ENCODE measurements at places on chromosomes 7 and 10. TPM values are rescaled to one million over a fixed set of nuclear protein-coding genes. Genes with fewer than 3 reads are reported as not detected.

- no peak for DNase-seq
Measured at GRCh38 chr10:25633542-25633941, 300.5 kb upstream of the MYO3A start.

DNA sequence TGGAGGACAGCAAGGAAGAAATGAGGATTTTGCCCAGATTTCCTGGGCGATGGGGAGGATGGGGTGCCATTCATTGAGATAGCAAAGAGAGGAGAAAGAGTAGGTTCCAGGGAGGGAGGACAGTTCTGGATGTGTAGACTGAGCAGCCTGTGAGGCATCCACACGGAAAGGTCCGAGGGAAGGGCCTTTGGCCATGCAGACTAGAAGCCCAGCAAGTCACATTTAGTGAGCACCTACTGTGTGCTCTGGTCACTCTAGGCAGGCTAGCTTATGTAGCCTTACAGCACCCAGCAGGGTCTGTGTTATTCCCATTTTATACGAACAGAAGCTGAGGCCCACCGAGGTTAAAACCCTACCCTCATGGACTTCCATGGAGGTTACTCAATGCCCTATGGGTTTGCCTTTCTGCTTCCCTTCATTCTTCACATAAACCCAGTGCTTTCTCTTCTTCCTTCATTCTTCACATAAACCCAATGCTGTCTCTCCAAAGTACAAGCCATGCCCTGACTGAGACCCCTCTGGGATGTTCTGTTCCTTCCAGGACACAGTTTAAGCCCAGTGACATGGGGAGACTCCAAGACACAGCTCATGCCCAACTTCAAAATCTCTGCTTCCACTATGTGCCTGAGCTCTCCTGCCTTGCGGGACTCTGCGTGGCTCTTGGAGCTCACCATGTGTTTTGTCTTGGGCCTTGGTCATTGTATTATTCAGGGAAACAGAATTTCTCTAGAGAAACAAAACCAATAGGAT, 13.7 kb downstream of the IL2RA start:
- DNase-seq, result peak; percentile 1

DNA sequence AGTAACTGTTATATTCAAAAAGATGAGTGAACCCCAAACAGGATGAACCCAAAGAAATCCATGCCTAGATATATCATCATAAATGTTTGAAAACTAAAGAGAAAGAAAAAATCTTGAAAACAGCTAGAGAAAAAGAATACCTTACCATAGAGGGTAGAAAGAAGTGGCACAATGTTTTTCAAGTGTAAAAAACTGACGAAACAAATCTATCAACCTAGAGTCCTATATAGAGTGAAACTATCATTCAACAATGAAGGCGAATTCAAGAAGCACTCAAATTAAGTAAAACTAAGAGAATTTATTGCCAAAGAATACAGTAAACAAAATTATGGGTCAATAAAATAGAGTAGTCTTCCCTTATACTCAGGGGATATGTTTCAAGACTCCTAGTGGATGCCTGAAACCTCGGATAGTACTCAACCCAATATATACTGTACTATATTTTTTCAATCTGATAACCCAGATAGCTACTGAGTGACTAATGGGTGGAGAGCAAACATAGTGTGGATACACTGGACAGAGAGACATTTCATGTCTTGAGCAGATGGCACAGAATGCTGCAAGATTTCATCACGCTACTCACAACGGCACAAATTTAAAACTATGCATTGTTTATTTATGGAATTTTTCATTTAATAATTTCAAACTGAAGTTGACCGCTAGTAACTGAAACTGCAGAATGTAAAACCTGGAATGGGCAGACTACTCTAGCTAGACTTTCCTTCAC, 52.6 kb upstream of the TMEM106B start:
- DNase-seq, result no peak

DNA sequence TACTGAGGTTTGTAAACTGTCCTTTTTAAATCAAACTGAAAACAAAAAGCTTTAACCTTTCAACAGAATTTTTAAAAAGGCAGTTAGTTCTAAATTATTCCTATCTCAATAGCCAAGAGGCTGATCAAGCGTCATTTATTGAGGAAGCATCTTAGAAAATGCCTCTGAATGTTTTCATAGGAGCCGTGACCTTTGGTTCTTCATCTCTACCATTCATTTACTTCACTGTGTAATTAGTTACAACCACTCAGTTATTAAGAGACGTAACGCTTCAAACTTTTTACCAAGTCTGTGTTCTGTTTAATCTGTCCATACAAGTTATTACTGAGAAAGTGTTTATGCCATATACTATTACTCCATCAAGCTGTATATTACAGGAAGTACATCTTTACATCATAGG, 107.4 kb upstream of the KMT2E start:
- DNase-seq, result no peak

- DNase-seq, result no peak
Measured at GRCh38 chr10:36344240-36345174, 702.4 kb upstream of the FZD8 start.

DNA sequence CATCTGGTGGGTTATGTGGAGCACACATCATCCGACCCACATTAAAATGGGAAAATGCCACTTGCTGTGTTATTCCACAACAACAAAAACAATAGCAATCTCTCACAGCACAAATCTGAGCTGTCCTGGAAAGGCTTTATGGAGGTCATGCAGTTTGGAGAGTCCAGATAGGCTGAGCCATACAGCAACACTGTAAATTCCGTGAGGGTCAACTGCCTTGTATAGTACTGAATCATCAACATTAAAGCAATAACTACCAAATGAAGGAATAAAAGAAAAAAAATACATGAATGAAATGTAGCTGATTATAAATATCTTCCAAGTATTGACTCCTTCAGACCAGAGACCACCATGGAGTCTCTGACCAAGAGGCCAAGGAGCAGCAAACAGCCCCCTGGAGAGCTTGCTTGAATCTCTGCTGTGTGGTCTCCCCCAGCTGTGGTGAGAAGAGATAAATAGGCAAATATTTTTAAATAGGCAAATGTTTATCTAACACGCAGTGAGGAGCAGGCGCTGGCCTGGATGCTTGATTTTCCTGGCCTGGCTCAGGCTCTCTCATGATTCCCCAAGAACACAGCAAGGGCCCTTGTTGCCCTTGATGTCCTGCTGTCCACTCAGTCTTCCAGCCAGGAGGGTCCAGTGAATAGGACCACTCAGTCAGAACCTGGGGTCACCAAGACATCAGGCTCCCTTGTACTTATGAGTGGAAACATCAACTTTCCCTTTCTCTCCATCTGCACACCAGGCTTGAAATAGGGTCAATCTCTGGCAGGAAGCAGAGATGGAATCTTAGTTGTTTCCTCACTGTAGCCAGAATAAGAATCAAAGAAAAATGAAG, 1021.3 kb downstream of the XPNPEP1 start:
- no peak for DNase-seq

DNA sequence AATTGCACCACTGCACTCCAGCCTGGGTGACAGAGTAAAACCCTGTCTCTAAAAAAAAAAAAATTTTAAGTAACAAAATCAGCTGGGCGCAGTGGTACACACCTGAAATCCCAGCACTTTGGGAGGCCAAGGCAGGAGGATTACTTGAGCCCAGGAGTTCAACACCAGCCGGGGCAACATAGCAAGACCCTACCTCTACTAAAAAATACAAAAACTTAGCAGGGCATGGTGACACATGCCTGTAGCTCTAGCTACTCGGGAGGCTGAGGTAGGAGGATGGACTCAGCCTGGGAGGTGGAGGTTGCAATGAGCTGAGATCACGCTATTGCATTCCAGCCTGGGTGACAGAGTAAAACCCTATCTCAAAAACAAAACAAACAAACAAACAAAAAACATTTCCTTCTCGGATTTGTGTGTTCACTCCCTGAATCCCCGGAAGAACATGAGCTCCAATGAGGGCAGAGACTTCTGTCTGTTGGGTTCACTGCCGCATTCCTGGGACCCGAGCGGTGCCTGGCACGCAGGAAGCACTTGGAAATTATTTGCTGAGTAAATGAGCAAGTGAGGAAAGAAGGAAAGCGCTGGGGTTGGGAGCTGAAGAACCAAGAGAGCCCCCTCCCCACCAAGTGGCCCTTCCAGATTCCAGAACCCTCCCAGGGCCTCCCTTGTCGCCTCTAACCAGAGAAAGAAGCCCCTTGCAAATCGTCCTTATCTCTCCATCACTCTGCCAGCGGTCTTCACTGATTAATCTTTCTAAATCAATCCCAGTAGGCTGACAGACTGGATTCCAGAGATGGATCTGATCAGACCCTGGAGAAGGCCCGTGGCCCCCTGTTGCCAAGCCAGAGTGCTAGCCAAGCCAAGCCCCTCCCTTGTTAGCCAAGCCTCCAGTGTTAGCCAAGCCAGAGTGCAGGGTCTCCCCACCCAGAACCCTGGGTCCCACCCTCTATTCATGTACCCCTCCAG, 6.2 kb downstream of the TNRC18 start:
- DNase-seq, result no peak

DNA sequence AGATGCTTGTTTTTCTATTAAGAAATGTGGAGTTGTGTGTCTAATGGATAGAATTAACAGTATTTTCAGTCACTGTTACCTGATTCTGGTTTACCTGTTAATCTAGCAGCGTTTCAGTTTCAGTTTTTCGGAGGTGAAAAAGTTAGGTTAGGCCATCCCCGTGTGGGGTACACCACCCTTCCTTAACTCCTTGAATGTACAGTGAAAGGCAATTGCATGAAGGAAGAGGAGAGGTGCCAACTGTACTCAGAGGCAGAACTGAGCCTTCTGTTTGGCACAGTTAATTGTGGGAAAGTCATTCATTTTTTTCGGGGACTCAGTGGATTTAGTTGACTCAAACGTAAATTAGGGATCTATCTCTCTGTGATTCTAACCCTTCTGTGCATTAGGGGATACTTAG, 35.5 kb downstream of the RPA3 start:
- DNase-seq, result no peak

DNA sequence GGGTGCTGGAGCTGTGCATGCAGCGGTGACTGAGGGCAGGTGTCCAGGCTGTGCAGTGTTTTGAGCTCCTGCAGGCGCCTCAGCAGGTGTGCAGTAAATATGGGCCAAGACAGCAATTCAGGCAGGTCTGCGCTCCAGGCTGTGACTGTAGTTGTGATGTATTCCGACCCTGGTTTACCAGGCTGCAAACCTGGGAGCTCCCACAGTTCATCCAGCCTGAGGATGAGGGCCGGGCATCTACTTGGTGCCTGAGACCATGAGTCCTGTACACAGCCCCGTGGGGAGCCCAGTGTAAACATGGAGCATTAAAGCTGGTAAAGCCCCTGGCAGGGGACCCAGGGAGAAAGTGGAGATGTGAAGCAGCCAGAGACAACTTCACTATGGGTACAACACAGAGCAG, 82.8 kb downstream of the VOPP1 start:
- DNase-seq, result no peak

DNA sequence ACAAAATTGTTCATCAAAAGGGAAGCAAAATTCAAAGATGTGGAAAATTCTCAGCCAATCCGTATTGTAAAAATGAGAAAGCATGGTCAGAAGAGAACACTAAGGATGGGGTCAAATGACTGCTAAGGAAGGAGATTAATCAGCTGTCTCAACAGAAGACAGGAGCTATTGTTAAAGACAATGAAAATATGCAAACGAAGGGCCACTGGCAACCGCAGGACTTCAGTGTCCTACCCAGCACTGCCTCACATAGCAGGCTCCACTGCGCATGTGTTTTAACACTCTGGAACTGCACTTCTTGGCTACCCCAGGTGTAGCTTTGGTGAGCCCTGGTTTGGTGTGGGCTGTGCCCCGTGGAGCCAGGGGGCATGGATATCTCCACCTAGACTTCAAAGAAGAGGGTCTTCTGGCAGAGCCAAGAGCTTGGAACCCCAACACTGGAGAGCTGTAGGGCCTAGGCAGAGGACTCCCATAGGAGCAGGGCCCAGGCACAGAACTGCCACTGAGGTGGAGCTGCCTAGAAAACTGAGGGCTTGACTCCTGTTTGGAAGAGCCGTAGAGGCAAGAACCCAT, 176.2 kb upstream of the GDF10 start:
- DNase-seq, result no peak

GRCh38 chr10:69179089-69179742, 818 bp upstream of the SUPV3L1 start:
- no peak for DNase-seq

Gene SSC4D
- total RNA-seq, result 1.0 TPM

Gene CFAP46
- 0.26 TPM for total RNA-seq

Gene DGKB
- not detected for total RNA-seq

Gene MEOX2
- total RNA-seq, result not detected

Gene IRF5
- 23.1 TPM for total RNA-seq

Gene CYP3A4
- not detected for total RNA-seq

Measured in activated T-cell treated with anti-CD3 and anti-CD28 coated beads, Interleukin-2, amount 50 U/mL, for 72 hours (primary cell).